ENCODE measurements at places on chromosomes 1 and 21.

DNA sequence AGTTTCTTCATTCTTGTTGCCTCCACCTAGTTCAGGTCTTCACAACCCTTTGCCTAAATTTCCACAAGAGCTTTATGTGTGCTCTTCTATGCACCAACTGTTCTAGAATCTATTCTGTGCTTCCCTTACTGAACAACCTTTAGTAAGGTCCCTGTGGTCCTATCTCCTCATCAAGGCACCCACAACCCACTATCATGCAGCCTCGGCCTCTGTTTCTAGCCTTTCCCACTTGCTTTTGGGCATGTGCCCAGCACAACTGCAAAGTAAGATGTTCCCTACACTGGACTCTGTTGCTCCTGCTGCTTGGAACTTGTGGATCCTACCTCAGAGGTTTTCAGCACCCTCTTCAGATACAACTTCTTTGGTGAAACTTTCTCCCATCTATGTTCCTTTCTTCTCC is 2.4 kb upstream of the IER5 start:
- DNase-seq: no peak

DNA sequence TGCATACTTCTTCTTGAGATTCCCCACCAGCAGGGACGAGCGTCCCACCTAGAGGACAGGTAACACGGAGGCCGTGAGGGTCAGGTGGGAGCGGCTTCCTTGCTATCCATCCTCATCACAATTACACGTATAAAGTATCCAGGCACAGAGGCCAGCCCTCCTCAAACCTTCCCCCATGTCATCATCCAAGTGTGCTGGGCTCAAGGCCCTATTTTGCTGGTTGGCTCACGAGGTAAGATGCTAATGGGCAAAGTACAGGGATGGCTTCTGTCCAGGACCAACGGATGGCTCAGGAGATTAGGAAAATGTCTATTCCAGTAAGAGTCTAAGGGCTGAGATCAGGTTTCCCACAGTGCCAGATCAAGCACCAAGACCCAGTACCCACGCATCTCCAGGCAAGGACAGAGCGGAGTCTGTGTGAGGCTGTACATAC is 11.5 kb upstream of the A3GALT2 start:
- DNase-seq: no peak

GRCh38 chr1:41379738-41380130 is 18.5 kb downstream of the FOXO6 start:
- DNase-seq: no peak

GRCh38 chr1:47745715-47746609 is 251.2 kb downstream of the TRABD2B start:
- DNase-seq: no peak

Data from activated CD4-positive, alpha-beta T cell treated with anti-CD3 and anti-CD28 coated beads, Interleukin-2, amount 10 ng/mL, durations not matched to agents 24 days and 14 days (primary cell).